ENCODE measurements at places on chromosomes 2 and 18.

DNA sequence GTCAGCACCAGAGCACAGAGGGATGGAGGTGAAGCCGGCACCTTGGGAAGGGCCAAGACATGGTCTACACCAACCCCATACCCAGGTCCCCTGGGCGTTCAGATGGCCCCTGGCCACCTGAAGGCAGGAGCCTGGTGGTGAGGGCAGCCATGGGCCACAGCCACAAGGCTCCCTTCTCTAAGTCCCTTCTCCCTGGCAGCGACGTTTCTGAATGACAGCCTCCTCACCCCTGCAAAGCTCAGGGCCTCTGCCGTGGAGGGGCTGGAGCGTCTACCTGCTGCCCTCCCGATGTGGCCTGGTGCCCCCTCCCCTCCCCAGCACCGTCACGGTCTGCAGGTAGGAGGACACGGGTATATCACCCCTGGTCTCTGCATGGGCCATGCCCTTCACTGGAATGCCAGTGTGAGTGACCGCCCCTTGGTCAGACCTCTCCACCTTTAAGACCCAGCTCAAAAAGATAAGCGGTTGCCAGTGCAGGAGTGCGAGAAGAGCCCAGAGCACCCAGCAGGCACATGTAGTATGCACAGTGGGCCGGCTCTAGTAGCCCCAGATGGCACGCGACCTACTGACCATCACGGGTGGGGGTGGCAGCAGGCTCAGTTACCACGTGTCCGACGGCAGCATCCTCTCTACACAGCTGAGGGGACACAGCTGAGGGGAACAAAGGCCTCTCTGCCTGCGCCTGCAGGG, 46.6 kb downstream of the HS6ST1 start:
- no peak for DNase-seq

GRCh38 chr2:69062307-69062962, 49.5 kb downstream of the ANTXR1 start:
- no peak for DNase-seq

DNA sequence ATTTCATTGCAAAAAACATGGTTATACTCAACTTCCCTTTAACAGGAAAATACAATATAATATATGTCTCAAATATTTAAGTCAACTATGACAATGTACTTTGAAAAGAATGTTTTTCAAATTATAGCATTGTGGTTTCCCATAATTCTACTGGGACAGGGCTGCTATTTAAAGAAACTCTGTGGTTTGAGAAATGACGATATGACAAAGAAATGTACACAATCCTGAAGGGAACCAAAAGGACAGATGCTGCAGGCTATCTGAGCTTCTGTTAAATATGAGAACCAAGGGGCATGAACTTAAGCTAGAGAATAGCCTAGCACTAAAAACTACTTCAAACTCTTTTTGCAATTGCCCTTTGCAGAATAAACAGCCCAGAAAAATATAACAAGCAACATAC, 415.9 kb downstream of the GRB14 start:
- no peak for DNase-seq

DNA sequence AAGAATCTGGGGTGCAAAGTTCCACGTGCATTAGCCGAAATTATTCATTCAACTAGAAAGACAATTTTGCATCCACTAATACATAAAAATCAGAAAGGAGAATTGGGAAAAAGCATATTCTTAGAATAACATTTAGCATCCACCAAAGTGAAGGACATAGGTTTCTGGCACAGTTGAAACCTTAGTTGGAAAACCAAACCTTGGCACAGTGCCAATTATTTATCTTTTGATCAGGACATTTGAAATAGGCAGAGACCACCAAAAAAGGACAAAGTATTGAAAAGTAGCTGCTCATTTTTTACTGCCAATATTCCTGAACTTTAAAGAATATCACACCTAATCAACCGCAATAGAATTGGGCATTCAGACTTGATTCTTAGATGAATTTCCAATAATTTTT, 25.5 kb upstream of the NFU1 start:
- no peak for DNase-seq

DNA sequence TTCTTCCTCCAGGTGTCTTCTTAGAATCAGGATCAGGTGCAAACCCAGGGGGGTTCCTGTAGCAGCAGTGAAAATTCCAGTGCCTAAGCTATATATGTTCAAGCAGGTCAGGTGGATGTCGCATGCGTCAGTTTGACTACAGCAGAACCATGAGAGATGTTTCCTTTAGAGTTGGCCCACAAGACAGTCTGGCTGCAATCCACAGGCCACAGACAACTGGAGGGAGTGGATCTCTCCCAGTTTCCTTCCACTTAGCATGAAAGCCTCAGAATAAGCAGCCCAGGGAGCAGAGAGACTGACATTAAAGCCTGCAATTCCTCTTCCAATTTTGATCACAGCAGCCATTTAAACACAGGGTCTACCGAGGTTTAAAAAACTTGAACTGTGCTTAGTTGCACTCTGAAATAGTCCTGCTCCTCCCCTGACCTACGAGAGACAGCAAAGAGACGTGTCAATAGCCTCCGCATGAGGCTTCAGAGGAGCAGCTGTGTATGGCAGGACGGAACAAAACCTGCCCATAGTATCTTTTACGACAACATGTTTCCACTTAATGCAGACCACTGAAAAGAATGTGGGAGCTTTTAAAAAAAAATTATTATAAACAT, 988 bp upstream of the KCNE4 start:
- no peak for DNase-seq

GRCh38 chr2:127891811-127892210, 6.1 kb upstream of the AMMECR1L start:
- DNase-seq, result no peak

- no peak for DNase-seq
Measured at GRCh38 chr2:38068234-38068633, 7.7 kb downstream of the CYP1B1 start.

DNA sequence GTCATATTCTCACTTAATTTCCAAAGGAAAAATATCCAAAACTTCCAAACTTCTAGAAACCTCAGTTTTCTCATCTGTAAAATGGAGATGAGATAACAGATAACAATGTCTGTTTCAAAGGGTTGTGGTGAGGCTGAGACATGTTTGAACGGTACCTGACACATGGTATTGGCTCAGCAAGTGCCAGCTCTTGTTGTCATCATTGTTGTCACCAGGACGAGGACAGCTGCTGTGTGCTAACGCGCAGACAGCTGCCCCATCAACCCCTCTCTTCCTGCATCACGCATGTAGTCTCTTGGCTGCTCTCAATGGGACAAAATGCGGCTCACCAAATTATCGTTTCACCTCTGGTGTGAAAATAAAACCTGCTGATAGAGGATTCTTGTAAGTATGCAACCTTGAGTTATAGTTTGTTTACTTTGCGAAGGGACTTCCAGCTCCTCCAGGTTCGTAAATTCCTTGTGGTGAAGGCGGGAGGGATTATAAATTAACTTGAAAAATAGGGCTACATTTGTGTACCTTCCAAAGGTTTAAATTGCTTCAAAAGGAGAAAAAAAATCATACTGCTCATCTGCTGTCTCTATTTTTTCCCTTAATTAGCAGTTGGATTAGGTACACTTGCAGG, 605.4 kb downstream of the BCL11A start:
- DNase-seq, result no peak

- DNase-seq, result no peak
Measured at GRCh38 chr2:6310256-6311215, 555.2 kb downstream of the CMPK2 start.

DNA sequence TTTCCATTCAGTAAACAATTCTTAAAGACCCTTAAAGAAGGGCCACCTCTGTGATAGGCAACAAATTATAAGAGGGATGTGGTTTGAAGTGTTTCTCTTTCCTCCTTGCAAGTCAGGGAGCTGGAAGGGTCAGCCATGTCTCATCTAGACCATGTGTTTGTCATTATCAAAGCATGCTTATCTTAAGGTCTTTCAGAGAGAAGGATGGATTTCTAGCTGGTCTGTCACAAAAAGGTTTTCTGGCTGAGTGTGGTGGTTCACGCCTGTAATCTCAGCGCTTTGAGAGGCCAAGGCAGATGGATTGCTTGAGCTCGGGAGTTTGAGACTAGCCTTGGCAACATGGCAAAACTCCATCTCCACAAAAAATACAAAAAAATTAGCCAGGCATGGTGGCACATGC, 59.2 kb upstream of the PEX13 start:
- DNase-seq, result no peak

DNA sequence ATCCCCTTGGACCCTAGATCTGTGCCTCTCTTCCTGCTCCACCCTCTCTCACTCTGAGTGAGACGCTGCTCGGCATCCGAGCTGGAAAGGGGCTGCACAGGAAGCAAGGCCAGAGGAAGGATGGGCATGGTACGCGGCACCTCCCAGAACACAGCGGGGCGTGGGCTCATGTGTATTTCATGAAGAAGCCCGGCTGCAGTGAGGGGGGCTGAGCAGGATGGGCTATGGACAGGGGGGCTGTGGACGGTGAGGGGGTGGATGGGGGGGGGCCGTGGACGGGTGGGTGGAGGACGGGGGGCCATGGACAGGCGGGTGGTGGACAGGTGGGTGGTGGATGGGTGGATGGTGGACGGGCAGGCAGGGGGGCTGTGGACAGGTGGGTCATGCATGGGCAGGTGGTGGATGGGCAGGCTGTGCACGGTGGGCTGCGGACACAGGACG, 28.5 kb downstream of the SLC66A2 start:
- no peak for DNase-seq

- DNase-seq, result no peak
Measured at GRCh38 chr2:85804583-85804982, 50.8 kb downstream of the ATOH8 start.

- no peak for DNase-seq
Measured at GRCh38 chr2:190468814-190469569, 60.8 kb downstream of the MFSD6 start.

DNA sequence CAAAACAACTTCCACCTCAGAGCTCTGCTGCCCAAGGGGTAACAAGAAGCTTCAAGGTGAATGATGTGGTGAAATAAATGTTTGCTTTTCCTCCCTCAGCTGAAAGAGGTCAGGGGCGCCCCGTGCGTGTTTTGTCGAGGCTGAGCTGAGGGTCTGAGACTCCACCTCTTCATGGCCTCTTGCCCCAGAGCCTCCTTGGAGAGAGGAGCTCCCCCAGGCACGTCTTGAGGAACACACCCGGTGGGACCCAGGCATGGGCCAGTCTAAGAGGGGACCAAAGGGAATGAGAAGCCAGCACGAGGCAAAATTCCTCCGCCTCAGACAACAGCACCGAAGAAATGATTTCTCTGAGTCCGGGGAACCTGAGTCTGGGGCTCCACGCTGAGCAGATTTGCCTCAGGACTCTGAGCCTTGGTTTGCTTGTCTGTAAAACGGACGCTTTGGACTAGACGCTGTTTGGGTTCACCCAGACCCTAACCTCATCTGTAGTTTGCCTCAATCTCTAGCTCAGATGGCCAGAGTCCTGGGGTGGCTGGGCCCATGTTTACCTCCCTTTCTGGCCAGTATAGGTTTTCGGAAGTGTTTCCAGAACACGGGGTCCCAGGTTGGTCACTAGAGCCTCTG, 56.4 kb upstream of the ODC1 start:
- no peak for DNase-seq
